ENCODE measurements at places on chromosomes 13 and 19.

DNA sequence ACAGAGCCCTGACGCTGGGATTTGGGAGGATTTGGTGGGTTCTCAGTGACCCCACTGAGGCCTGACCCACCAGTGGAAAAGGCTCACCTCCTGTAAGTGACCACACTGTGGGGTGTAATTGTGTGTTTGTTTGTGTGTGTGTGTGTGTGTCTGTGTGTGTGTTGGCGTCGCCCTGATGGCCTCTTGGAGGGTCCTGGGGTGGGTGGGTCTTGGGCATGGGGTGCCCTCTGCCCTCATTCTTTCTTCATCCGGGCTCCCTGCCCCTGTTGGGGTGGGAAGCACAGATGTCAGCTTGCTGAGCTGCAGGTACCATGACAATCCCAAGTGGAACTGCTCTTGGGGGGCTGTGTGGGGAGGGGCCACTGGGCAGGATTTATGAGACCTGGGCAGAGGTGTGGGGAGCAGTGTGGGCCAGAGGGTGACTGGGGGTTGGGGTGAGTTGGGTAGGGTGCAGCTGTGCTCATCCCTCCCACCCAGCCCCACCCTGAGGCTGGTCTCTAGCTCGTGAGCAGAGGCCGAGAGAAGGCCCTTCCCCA, 22.8 kb downstream of the WTIP start:
- no peak for DNase-seq

- no peak for DNase-seq
Measured at GRCh38 chr19:15149737-15150136, 42.5 kb downstream of the SYDE1 start.

DNA sequence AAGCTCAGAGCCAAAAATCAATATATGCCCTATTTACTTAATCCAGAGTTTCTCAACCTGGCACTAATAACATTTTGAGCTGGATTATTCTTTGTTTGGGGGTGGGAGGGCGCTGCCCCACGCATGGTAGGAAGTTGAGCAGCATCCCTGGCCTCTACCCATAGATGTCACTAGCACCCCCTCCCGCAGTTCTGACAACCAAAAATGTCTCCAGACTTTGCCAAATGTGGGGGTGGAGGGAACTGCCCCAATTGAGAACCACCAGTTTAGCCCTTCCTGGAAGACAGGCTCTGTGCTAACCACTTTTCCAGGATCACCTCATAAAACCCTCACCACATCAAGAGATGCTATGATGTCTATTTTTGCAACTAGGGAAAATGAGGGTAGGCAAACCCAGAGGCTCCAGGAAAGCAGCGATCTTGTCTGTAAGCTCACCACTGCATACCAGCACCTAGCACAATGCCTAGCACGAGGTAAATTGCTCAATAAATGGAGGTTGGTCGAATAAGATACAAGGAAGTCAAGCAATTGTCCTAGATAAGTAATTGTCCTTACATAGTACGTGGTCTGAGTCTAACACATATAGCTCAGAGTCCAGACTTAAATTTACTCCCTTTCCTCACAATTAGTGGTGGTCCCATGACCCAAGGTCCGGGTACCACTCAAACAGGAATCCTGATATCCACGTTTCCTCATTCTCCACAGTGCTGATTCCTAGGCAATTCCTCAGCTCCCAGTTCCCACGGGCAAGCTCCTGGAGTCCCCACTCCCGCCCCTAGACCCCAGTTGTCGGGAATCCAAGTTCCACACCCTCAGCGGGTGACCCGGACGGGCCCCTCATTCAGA, 892 bp downstream of the TRIR start:
- peak; percentile 85 for DNase-seq

DNA sequence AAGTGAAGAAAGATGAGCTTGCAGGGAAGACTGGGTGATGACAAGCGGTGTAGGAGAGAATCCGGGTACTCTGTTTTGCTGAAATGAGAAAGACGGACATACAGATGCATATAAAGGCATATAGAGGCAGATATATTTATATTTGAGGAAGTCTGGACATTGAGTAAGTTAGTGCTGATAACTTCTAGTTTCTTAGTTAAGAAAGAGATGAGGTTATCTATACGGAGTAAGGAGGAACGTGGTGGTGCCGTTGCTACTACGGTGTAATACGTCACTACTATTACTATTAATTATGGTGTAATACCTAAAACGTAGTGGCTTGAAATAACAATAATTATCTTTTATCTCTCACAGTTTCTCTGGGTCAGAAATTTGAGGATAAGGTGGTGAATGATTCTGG, 9.8 kb upstream of the CPB2 start:
- DNase-seq, result no peak

DNA sequence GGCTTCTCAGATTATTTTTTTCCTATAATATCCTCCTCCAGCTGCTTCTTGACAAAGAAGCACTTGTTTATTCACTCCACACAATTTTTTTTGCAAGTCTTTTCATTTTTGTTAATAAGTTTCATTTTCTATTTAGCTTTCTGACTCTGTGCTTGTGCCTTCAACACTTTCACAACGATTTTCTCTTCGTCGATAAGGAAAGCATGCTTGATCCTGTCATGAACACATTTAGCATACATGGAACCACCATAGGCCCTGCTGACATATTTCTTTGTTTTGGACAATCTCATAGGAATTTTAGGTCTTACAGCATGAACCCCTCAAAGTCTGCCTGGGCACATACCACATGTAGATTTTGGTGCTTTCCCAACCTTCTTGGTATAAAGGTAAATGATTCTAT, 346.0 kb downstream of the KCNRG start:
- no peak for DNase-seq

- no peak for DNase-seq
Measured at GRCh38 chr19:1018932-1019615, 1.8 kb downstream of the TMEM259 start.

DNA sequence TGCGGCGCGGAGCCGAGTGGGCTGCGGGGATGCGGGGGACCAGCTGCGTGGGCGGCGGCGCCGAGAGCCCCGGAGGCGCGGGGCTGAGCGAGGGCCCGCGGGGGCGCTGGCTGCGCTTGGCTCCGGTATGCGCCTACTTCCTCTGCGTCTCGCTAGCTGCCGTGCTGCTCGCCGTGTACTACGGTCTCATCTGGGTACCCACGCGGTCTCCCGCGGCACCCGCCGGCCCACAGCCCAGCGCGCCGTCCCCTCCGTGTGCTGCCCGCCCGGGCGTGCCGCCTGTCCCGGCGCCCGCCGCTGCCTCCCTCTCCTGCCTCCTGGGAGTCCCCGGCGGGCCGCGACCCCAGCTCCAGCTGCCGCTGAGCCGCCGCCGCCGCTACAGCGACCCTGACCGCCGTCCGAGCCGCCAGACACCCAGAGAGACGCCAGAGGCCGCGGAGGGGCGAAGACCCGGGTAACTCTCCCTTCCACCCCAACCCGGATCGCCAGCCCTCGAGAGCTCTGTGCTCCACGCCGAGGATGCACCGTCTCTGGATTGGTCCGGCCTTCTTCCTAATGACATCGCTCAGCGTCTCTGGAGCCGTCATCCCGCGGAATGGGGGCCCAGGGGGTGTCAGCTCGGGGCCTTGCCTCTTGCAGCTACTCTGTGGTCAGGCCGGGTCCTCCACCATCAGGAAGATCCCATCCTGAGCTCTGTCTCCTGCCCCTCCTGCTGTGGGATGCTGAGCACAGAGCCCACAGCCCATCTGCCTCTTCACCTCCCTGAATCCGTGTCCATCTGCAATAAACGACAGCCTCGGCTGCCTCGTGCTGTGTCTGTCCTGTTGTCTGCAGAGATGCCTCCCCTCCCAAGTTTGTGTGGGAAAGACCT, 441 bp downstream of the INAFM1 start:
- DNase-seq, result no peak

- no peak for DNase-seq
Measured at GRCh38 chr13:26384587-26384986, 130.7 kb downstream of the CDK8 start.

DNA sequence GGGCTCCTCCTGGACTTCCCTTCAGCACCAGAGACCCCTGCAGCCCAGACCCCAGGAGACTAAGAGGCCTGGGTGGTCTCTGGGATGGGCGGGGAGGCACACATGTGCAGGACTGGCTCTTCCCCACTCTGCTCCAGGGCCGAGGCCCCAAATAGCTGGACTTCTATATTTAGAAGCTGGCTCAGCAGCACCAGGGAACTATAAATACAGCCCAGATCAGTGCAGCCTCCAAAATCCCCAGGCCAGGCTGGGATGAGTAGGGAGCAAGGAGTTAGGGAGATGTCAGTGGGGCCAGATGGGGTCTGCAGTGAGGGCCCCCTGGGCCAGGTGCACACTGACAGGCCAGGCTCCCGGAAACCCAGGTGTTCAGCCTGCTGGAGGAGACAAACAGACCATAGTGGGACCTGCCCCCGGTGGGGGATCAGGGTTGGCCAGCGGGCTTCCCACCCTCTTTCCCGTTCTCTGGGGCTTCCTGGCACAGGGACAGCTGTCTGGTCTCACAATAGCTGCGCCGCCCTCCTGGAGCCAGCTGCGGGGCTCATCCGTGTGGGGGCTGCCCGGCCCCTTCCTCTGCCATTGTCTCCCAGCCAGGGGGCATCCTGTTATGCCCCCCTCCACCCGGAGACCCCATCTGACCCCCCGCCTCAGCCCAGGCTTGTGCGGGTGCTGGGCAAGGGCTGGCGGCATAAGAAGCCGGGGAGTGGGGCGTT, 5.5 kb upstream of the ADGRE5 start:
- DNase-seq, result no peak

- no peak for DNase-seq
Measured at GRCh38 chr13:30443957-30444404, 21.7 kb downstream of the UBE2L5 start.

GRCh38 chr13:71156550-71156949, 710.5 kb downstream of the DACH1 start:
- DNase-seq, result no peak

- DNase-seq, result no peak
Measured at GRCh38 chr19:19040417-19040816, 7.0 kb downstream of the ARMC6 start.

DNA sequence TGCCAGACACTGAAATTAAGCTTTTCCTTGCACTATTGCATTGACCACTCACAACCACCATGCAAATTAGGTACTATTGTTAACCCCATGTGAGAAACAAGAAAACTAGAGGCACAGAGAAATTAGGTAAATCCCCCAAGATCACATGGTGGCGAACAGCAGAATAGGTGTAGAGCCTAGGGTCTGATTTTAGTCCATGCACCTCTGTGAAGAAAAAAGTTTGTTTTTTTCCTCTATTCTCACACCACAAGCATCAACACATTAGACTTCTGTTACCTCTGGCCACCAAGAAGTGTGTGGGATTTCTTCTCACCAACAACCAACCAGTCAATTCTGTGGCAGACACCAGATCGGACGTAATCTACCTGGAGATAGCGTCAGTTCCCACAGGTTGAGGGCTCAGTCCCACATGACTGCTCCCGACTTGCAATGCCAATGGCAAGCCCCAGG, 391.9 kb downstream of the COG6 start:
- no peak for DNase-seq

DNA sequence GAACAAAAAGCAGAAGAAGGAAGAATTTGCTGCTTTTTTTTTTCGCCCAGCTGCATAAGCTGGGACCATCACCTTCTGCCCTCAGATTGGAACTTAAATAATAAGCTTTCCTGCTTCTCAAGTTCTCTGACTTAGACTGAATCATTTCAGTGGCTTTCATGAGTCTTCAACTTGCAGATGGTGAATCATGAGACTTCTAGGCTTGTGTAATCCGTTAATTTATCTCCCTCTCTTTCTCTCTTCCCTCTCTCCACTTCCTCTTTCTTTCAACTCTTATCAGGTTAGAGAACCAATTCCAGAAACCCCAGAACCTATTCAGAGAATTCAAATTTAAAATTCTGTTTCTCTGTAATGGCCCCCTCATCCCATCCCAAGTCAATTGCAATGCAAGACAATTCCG, 1153.7 kb downstream of the PCDH9 start:
- peak; percentile 29 for DNase-seq

DNA sequence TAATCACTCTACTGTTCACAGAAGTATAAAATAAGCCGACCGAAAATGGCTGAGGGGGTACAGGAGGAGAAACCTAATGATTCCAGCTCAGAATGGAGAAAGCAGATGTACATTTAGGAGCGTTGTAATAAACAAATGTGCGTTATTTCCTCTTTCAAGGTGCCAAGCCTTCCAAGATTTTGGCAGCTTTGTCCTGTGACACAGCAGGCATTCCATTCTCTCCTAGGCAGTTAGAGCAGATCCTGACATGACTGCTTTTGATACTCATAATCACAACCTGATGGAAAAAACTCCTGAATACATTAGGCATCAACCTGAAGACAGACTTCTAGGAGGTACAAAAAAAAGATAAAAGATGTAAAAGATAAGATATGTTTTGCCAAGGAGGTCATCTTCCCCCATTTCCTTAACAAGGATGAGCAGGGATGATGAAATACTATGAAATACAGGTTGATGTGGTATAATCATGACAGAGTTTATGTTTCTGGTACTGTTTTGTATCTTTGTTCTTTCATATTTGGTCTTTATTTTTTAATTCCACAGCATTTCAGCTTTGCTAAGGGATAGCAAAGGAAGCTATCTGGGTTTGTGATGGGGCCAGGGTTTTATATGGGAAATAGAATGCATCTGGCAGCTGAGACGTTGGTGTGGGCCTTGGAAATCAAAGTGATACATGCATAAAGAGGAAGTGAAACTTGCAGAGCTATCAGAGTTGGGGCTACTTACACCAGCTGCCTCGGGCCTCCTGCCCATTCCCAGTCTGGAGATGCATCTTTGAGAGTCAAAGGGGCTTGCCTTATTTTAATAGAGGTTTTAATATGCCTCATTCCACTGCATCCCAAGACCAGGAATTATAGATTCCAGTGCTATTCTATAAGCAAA, 222.5 kb downstream of the OXGR1 start:
- no peak for DNase-seq

DNA sequence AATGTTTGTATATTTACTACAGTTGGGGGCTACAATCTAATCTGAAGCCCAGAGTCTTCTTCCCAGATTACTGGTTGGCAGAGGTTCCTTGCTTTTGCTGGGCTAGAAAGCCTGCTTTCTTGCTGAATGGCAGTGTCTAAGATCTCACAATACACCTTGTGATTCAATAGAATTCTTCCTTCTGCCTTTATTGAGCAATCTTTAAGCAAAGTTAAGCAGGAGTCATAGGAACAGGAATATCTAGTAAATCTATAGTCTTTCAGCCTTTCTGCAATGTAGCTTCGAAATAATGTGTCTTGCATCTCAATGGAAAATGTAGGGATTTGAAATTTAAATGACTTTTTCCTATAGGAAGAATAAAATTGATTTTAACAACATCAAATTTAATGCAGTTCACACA, 346.1 kb downstream of the SLITRK1 start:
- no peak for DNase-seq

DNA sequence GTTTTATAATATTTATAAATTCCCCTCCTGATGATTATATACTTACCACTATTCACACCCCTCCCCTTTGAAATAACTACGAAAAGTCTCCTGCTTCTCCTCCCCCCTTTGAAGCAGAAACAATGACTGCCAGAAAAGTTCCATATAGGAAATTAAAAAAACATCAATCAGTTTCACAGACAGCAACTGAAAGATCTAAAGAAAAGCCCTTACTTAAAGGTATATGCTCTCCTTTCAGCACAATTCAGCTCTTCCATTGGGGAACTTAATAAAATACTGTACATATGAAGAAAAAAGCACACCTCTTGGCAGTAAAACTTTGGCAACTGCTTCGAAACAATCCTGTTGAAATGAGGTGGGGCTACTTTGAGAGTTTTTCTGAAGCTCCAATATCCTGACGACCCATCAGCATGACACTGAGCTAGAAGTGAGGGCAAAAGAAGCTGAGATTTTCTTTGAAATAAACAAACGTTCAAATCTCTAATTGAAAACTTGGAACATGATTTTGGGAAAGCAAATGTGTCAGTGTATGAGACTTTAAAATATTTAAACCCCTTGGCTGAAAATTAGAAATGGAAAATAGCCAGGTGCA, 147.6 kb upstream of the RXFP2 start:
- DNase-seq, result no peak

- no peak for DNase-seq
Measured at GRCh38 chr13:61045251-61045650, 370.4 kb downstream of the PCDH20 start.

Data from RKO (cell line).